Uterus (tissue), 4 donors: ENCODE measurements at places on chromosomes 11 and 22. TPM values are rescaled to one million over a fixed set of nuclear protein-coding genes. Genes with fewer than 3 reads are reported as not detected.

GRCh38 chr11:58742981-58743880 lies 11.5 kb upstream of the GLYAT start:
- no peaks in the 10 kb centered on the region for H3K36me3 ChIP-seq
- no peak for DNase-seq
- no peak overlapping the region for H3K27ac ChIP-seq

- no peaks in the 10 kb centered on the region for H3K4me1 ChIP-seq
- no peaks in the 10 kb centered on the region for H3K36me3 ChIP-seq
- H3K4me3 ChIP-seq: no peak overlapping the region
- H3K27ac ChIP-seq: no peak overlapping the region
- H3K27me3 ChIP-seq: no peaks in the 10 kb centered on the region
- no peak for DNase-seq
Measured at GRCh38 chr11:67548555-67549110, 25.4 kb upstream of the CABP2 start.

- no peak overlapping the region for H3K27ac ChIP-seq
- DNase-seq: peak; percentile 33
- no peak overlapping the region for H3K4me3 ChIP-seq
- H3K4me1 ChIP-seq: peaks cover 14% of the 10 kb centered on the region
- no peaks in the 10 kb centered on the region for H3K36me3 ChIP-seq
Measured at GRCh38 chr22:17120281-17120680, 879 bp downstream of the TMEM121B start.

GRCh38 chr11:58525037-58525614 lies 17.2 kb upstream of the OR5B21 start:
- no peaks in the 10 kb centered on the region for H3K36me3 ChIP-seq
- no peak overlapping the region for H3K4me3 ChIP-seq
- H3K4me1 ChIP-seq: no peaks in the 10 kb centered on the region
- H3K27ac ChIP-seq: no peak overlapping the region
- no peak for DNase-seq
- H3K27me3 ChIP-seq: no peaks in the 10 kb centered on the region

- no peaks in the 10 kb centered on the region for H3K36me3 ChIP-seq
- H3K27me3 ChIP-seq: no peaks in the 10 kb centered on the region
- H3K27ac ChIP-seq: no peak overlapping the region
- DNase-seq: no peak
- H3K4me3 ChIP-seq: no peak overlapping the region
Measured at GRCh38 chr11:35917676-35918075, 26.2 kb upstream of the LDLRAD3 start.

DNA sequence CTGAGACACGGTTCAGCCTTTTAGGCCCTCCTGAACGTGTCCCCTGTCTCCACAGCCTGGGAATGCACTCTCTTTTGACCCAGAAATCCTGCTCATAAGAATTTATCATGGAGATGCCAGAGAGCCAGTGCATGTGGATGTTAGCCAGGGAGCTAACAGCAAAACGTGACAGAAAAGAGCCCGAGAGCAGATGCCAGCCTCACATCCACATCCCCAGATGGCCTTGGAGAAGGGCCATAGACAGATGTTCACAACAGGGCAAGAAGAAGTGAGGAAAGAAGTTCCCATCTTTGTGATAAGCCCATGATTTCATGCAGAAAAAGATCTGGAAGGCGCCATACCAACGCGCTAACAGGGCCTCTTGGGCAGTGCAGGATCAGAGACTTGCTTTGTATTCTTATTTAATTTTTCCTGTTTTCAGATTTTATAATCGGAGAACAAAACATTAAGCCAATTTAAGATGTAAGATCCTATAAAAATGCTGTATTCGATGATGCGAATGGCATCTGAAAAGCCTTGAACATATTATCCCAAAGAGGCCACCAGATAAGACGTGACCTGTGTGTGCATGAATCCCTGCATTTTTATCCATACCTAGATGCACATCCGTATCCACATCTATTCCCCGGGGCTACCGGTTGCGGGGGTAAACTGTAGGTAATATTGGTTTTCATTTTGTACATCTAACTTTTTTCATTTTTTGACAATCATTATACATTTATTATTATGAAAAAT lies 48.7 kb downstream of the IGLL5 start:
- no peak overlapping the region for H3K27ac ChIP-seq
- H3K36me3 ChIP-seq: no peaks in the 10 kb centered on the region
- DNase-seq: no peak
- no peaks in the 10 kb centered on the region for H3K4me1 ChIP-seq
- no peaks in the 10 kb centered on the region for H3K27me3 ChIP-seq

DNA sequence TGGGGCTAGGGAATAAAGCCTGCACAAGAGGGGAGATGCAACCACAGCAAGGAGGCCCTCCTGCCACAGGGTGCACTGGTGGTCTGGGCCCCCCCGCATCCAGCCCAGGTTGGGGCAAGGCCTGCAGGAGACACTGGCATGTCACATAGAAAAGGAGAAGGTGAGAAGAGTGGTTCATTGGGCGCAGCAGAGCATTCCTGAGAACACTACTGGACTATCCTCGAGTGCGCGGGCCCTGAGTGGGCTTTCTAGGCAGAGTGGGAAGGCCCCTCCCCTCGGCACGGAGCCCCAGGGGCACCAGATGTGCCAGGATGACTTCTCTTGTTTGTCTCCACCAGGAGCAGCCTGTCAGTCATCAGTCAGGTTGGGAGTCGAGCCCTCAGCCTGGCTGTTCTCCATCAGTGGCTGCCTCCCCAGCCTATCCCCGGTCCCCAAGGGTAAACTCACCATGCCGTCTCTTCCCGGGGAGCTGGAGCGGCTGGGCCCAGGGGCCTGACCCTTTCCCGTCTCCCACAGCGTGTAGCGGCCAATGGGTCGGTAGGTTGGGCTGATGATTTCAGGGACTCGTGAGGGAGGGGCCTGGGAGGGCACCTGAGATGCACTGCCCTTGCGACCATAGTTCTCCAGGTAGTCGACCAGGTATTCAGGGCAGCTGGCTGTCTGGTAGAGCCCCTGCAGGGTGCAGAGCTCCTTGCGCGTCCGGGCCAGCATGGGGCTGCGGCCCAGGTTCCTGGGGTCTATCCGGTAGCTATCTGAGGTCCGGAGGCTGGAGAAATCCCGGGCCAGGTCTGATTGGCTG lies 9.0 kb downstream of the USP2 start:
- H3K4me3 ChIP-seq: no peak overlapping the region
- no peaks in the 10 kb centered on the region for H3K27me3 ChIP-seq
- H3K27ac ChIP-seq: peak overlapping the region; percentile 5

- no peak overlapping the region for H3K4me3 ChIP-seq
- no peaks in the 10 kb centered on the region for H3K4me1 ChIP-seq
- no peaks in the 10 kb centered on the region for H3K36me3 ChIP-seq
Measured at GRCh38 chr11:121590772-121591404, 138.1 kb upstream of the SORL1-AS1 start.

DNA sequence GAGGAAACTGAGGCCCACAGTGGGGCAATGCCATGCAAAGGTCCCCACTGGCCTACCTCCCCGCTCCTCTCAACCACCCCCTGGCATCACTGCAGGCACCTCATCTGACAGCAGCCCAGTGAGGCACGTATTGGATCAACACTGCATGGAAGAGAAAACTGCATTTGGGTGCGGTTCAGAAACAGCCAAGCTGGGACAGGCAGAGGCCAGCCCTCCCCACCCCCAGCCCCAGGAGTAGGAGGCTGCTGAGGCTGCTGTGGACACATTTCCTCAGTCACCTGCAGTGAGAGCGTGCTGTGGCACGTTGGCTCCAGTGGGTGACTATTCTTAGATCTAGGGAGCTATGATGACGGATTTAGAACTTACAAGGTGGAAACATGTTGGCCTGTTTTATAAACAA lies 63.7 kb downstream of the KCNC1 start:
- H3K4me3 ChIP-seq: no peak overlapping the region
- no peaks in the 10 kb centered on the region for H3K36me3 ChIP-seq
- no peaks in the 10 kb centered on the region for H3K27me3 ChIP-seq

GRCh38 chr11:68090706-68091105 lies 30.5 kb downstream of the CHKA start:
- H3K27me3 ChIP-seq: no peaks in the 10 kb centered on the region
- H3K27ac ChIP-seq: no peak overlapping the region
- no peak overlapping the region for H3K4me3 ChIP-seq
- H3K4me1 ChIP-seq: no peaks in the 10 kb centered on the region
- DNase-seq: no peak
- H3K36me3 ChIP-seq: no peaks in the 10 kb centered on the region

GRCh38 chr11:103958475-103959215 lies 77.8 kb upstream of the DDI1 start:
- DNase-seq: no peak
- no peaks in the 10 kb centered on the region for H3K4me1 ChIP-seq
- no peaks in the 10 kb centered on the region for H3K27me3 ChIP-seq
- no peaks in the 10 kb centered on the region for H3K36me3 ChIP-seq

- peaks cover 9% of the 10 kb centered on the region for H3K4me1 ChIP-seq
- no peak overlapping the region for H3K27ac ChIP-seq
- H3K4me3 ChIP-seq: no peak overlapping the region
- DNase-seq: no peak
- H3K36me3 ChIP-seq: no peaks in the 10 kb centered on the region
Measured at GRCh38 chr22:27796829-27797519, 4.6 kb downstream of the MN1 start.

GRCh38 chr11:92277871-92278270 lies 53.3 kb downstream of the FAT3 start:
- no peaks in the 10 kb centered on the region for H3K36me3 ChIP-seq
- no peaks in the 10 kb centered on the region for H3K4me1 ChIP-seq
- H3K27ac ChIP-seq: no peak overlapping the region
- no peak overlapping the region for H3K4me3 ChIP-seq

DNA sequence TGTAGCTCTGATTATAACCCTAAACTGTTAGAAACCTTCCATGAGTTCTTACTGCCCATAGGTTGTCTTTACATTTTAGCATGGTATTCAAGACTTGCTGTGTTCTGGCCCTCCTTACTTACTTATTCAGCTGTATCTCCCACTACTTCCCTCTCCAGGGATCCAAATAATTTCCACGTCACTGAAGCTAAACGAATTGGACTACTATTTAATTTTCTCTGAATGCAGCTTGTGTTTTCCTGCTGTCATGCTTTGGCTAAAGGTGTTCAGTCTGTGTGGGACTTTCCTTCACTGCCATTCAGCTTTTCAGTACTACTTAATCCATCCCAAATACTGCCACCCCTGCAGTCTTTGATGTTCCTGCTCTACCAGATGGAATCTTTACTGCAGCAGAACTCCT lies 88.3 kb downstream of the UVRAG start:
- H3K27ac ChIP-seq: no peak overlapping the region
- no peak overlapping the region for H3K4me3 ChIP-seq
- no peak for DNase-seq

- H3K4me3 ChIP-seq: no peak overlapping the region
- no peaks in the 10 kb centered on the region for H3K4me1 ChIP-seq
- no peak for DNase-seq
- no peaks in the 10 kb centered on the region for H3K36me3 ChIP-seq
- no peaks in the 10 kb centered on the region for H3K27me3 ChIP-seq
Measured at GRCh38 chr11:104043142-104043541, 6.7 kb downstream of the DDI1 start.

DNA sequence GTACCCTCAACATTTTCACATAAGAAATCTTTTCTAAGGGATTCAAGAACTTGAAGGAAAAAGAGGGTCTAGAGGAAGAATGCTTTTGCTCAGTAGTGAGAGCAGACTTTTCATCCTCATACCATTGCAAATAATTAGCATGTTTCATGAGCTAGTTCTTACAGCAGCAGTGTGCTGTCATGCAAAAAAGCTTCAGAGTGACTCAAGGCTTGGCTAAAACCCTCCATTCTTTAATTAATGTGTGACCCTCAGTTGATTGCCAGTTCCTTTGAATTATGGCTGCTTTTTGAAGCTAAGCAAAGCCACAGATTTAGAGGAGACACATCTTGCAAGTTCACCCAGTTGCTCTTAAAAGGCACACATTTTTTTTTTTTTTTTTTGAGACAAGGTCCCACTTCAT lies 36.6 kb upstream of the PCF11 start:
- H3K27me3 ChIP-seq: no peaks in the 10 kb centered on the region
- no peaks in the 10 kb centered on the region for H3K4me1 ChIP-seq
- no peaks in the 10 kb centered on the region for H3K36me3 ChIP-seq
- H3K4me3 ChIP-seq: no peak overlapping the region
- DNase-seq: no peak

GRCh38 chr11:121426476-121427399 lies 25.4 kb upstream of the SORL1 start:
- H3K4me3 ChIP-seq: peak overlapping the region; percentile 15
- H3K36me3 ChIP-seq: no peaks in the 10 kb centered on the region
- DNase-seq: peak; percentile 37

DNA sequence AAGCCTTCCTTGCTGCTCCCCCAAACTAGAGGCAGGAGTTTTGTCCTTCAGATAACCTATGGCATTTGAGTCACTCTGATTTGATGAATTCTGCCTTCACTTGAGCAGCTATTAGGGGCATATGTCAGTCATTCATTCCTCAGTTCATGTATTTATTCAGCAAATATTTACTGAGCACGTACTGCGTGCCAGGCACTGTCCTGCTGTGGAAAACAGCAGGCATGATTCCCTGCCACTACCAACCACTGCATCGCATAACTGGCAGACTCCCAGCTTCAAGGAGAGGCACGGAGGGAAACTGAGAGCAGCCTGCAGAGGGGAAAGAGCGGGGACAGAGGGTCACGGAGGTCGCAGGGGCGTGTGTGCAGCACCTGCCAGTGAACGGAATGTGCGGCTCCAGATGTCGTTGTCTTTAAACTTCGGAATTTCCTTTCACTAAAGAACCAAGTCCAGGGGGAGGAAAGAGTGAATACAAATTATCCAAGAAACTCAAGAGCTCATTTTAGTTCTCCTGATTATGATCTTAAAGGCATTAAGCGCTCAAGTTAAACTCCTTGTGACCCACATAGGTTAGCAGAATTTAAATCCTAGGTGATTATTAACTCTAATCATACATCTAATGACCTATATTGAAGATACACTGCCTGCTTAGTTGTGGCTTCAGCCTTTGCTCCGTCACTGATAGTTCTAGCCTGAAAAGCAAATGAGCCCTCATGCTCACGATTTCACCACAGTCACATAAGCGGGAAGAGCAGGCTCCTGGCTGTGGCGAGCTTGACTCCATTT lies 12.6 kb downstream of the PPARA start:
- no peak for DNase-seq
- H3K4me1 ChIP-seq: no peaks in the 10 kb centered on the region
- no peaks in the 10 kb centered on the region for H3K36me3 ChIP-seq
- no peak overlapping the region for H3K4me3 ChIP-seq

GRCh38 chr11:102306048-102306597 lies 11.2 kb upstream of the BIRC3 start:
- H3K27me3 ChIP-seq: no peaks in the 10 kb centered on the region
- no peak for DNase-seq
- no peaks in the 10 kb centered on the region for H3K36me3 ChIP-seq
- H3K4me3 ChIP-seq: no peak overlapping the region
- H3K4me1 ChIP-seq: no peaks in the 10 kb centered on the region

Gene MS4A6E
- total RNA-seq: not detected

Gene NXPE4
- 0.29 TPM for total RNA-seq

Gene PACSIN3
- 49.2 TPM for total RNA-seq

Gene CCT8L2
- total RNA-seq: not detected

Gene PDGFB
- 24.8 TPM for total RNA-seq

Gene NOX4
- 58.4 TPM for total RNA-seq

Gene SCUBE2
- 8.8 TPM for total RNA-seq

Gene PPP1CA
- 15.9 TPM for total RNA-seq

Gene CARD10
- 8.8 TPM for total RNA-seq

Gene TM7SF2
- total RNA-seq: 0.77 TPM

Gene SCGB1C1
- not detected for total RNA-seq

Gene TMEM45B
- total RNA-seq: not detected

Gene CYTH4
- total RNA-seq: 5.7 TPM

Gene KIRREL3
- not detected for total RNA-seq

Gene PRG3
- total RNA-seq: not detected

Gene CALCB
- not detected for total RNA-seq

Gene OR5B17
- not detected for total RNA-seq
